Calu3 (cell line): ENCODE measurements at places on chromosomes 5 and 9. TPM values are rescaled to one million over a fixed set of nuclear protein-coding genes. Genes with fewer than 3 reads are reported as not detected.

GRCh38 chr9:121454972-121455371, 44.7 kb downstream of the GGTA1 start:
- no peak overlapping the region for H3K27ac ChIP-seq
- H3K4me3 ChIP-seq: no peak overlapping the region
- DNase-seq: no peak
- no peaks in the 10 kb centered on the region for H3K4me1 ChIP-seq
- H3K36me3 ChIP-seq: no peaks in the 10 kb centered on the region

DNA sequence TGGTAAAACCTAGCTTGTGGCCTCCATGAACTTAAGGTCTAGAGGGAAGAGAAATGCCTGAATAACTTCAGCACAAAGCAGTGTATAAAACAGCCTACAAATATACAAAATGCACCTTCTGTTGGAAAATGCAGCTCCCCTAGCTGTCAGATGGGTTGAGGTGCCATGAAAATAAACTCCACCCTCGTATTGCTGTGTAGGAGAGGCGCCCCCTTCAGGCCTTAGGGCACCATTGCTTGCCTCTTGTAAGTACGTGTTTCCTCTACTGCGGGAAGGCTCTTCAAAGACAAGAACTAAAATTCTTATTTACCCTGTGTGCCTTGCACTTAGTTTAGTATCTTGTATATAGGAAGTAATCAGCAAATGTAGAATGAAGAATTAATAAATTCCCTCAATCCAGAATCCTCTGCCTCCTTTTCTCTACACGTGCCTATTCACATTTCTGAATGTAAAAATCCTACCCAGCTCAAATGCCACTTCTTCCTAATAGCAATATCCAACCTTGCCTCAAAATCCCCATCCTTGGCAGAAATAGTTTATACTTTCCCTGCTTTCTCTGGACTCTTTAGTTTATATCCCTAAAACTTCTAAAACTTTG, 393.7 kb upstream of the PDE4D start:
- H3K4me1 ChIP-seq: no peaks in the 10 kb centered on the region
- peaks cover 30% of the 10 kb centered on the region for H3K27me3 ChIP-seq
- DNase-seq: peak; percentile 64

- no peak overlapping the region for H3K27ac ChIP-seq
- no peak overlapping the region for H3K4me3 ChIP-seq
- peaks cover 35% of the 10 kb centered on the region for H3K4me1 ChIP-seq
- H3K36me3 ChIP-seq: no peaks in the 10 kb centered on the region
Observed at GRCh38 chr5:65739162-65739561, 17.2 kb downstream of the NLN start.

DNA sequence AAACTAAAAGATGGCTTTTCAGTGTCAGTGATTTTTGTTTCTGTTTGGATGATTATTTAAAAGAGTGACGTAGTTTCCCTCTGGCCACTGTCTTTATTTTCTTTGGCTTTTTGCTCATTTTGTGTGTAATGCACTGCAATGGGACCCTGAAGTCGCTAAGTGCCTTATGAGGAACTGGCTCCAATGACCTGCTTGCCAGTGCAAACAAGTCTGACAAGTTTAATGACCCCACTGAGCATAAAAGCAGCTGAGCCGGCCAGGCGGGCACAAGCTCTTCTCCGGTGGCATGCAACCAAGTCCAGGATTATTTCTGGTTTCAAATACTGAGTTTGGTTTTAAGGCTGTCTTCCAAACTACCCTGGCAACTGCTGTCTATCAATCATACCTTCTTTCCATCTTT, 15.6 kb upstream of the GNA14 start:
- no peaks in the 10 kb centered on the region for H3K27me3 ChIP-seq
- H3K4me3 ChIP-seq: no peak overlapping the region
- peak; percentile 64 for DNase-seq
- peaks cover 27% of the 10 kb centered on the region for H3K4me1 ChIP-seq
- peak overlapping the region; percentile 19 for H3K27ac ChIP-seq

- H3K4me3 ChIP-seq: no peak overlapping the region
- H3K36me3 ChIP-seq: no peaks in the 10 kb centered on the region
- no peaks in the 10 kb centered on the region for H3K27me3 ChIP-seq
Observed at GRCh38 chr5:159286420-159287035, 23.4 kb downstream of the UBLCP1 start.

DNA sequence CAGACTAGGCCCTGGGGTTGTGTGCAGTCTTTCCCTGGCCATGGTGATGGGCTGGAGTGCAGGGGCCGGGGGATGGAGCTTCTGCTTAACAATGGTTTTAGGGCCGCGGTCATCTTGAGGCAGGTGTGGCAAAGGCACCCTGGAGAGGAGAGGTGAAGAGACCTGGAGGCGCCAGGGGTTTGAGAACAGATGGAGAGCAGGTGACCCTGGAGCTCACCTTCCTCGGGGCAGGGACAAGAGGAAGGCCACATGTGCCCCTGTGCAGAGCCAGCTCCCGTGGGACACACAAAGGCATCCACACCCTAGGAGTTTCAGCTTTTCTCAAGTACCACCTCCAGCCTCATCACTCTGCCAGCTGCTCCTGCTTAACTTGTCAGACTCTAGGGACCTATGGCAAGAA, 46.4 kb upstream of the SH3GL2 start:
- no peak overlapping the region for H3K27ac ChIP-seq
- H3K4me3 ChIP-seq: no peak overlapping the region
- no peaks in the 10 kb centered on the region for H3K36me3 ChIP-seq

GRCh38 chr9:126392662-126393371, 66.2 kb downstream of the MVB12B start:
- no peak for DNase-seq
- no peak overlapping the region for H3K27ac ChIP-seq
- H3K27me3 ChIP-seq: no peaks in the 10 kb centered on the region
- no peaks in the 10 kb centered on the region for H3K36me3 ChIP-seq
- peaks cover 10% of the 10 kb centered on the region for H3K4me1 ChIP-seq
- no peak overlapping the region for H3K4me3 ChIP-seq

The NR2F1 gene
- 25.1 and 29.1 TPM in 2 replicates for total RNA-seq
